ENCODE measurements at places on chromosomes 11 and 22.

DNA sequence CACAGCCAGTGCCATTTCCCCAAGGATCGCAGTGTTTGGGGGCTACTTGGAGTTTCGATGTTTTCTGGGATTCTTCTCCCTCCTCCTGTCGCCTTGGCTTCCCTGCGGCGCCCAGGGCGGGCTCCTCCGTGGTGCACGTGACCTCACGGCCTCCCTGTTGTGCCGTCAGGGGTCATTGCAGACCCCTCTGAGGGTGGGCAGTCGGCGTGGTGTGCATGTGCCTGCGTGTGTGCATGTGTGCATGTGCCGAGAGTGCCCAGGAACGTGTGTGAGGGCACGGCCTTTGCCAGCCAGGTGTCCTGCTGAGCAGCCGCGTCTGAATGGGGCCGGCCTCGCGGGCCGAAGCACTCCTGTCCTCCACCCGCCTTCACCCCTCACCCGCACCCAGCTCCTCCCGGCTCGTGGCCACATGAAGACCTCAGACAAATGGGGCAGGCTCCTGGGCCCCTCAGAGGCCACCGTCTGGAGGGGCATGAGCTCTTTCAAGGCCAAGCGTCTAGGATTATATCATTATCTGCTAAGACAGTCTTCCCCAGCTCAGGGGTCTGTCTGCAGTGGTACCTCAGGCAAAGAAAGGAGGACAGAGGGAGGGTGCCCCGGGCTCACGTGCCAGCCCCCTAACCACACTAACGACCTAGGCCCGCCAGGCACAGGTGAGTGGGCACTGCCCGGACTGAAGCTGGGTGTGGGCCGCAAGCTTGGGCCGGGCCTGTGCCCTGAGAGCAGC is 9.4 kb upstream of the MRPL23 start:
- DNase-seq: no peak

DNA sequence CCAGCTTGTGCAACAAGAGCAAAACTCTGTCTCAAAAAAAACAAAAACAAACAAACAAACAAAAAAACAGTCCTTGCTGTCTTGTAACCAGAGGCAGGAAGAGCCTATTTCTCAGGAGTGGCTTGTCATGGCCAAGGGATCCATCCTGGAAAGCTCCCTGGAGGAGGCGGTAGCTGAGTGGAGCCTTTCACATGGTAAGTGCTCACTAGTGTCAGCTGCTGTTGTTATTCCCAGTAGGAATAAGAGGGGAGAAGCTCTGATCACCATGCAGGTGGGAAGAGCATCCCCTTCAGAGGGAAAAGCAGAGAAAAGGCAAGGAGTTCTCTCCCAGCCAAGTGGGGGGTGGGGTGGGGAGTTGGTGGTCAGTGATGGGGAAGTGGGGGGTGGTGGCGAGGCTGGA is 54.6 kb upstream of the WNT7B start:
- no peak for DNase-seq

GRCh38 chr22:43501878-43502277 is 90.1 kb downstream of the MPPED1 start:
- DNase-seq: no peak

- no peak for DNase-seq
These were observed 3.6 kb downstream of the NHERF4 start for GRCh38 chr11:119188887-119189286.

- no peak for DNase-seq
These were observed 17.5 kb upstream of the MYH9 start for GRCh38 chr22:36405221-36405661.

DNA sequence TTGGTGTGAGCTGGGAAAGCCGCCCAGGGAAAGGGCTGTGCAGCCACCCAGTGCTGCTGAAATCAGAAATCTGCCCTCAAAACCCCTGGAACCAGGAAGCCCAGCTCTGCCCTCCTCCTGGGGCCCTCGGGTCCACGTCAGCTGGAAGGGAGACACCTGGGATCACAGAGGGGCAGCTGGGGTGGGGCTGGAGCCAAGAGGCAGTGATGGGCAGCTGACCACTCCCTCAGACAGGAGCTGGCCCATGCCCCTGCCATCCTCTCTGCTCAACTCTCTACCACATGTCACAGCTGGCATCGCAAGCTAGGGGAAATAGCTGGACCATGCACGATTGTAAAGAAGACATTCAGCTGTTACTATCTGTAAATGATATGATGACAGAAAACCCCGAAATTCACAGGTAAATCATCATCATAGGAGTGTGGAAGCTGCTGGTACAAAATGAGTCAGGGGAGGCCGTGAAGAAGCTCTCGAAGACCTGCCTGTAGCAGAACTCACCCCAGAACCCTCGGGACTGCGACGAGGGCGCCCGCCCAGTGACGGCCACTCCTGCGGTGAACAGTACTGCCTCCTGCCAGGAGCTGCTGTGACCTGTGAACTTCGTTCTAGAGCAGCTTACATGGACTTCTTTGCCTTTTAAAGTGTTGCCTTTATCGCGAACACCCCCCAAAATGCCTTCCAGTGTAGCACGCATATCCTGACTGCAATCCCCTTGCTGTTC is 55.9 kb downstream of the CERK start:
- no peak for DNase-seq

DNA sequence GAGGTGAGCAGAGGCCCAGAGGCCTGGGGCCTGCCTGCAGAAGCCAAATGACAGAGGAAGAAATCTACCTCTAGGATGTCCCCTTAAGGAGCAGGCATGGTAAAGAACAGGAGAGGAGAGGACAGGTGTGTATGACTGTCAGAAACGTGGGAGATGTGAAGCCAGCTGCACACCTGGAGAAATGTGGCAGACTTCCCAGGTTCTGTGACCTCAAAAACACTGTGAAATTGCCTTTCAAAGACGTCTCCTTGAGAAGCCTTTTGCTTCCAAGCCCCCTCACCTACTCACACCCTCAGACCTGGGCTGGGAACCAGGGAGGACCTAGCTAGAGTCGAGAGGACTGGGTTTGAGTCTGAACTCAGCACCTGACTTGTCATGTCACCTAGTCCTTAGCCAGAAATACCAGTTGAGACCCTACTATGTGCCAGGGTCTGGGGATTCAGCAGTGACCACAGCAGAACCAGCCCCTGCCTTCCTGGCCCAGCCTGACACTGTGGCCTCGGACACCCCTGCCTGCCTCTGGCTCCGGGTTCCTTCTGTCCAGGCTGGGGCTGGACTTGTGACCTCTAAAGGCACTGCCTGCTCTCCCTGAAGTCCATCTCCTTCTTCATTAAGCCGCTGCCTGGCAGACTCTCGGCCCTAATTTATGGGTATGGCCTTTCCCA is 5.6 kb downstream of the TPBGL start:
- no peak for DNase-seq

DNA sequence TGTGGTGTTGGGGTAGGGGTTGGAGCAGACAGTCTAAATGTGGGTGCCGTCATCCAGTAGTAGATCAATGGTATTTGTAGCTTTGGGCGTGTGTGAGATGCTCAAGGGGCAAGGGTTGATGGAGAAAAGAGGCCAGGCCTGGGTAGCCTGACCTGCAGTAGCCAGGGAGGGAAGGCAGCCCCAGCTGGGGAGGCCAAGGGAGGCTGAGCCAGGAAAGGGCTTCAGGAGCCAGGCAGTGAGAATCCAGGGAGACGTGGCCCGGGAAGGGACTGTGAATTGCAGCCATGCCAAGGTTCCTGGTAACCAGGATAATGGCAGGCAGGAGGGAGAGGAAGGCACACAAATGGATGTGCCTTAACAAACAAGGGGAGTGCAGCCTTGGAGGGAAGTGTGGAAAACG is 2.5 kb upstream of the DERL3 start:
- no peak for DNase-seq

DNA sequence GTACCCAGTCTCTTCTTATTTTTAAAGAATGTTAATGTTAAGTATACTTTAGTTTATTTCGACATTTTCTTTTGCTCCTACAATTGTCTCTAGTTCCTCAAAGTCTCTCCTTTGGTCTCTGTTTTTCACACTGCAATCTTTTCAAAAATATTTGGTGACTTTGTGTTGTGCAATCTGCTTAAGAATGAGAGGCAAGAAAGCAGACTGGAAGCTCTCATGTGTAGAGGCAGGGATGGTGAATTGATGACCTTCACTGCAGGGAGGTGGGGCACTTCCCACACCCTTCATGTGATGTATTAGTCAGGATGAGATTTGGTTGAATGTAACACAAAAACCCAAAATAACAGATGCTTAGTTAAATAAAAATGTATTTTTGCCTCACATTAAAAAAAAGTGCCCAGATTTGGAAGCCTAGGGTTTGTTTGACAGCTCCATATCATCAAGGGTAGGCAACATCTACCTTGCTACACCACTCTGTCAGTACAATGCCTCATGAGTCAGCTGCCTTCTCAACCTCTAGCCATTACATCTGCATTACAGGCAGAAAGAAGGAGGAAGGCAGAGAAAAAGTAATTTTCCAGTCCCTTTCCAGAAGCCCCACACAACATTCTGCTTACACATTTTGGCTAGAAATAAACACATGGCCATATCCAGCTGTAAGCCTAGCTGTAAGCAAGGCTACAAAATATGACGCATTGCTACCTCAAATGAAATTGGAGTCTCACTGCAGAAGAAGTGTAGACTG is 3.8 kb upstream of the MMP27 start:
- DNase-seq: no peak

DNA sequence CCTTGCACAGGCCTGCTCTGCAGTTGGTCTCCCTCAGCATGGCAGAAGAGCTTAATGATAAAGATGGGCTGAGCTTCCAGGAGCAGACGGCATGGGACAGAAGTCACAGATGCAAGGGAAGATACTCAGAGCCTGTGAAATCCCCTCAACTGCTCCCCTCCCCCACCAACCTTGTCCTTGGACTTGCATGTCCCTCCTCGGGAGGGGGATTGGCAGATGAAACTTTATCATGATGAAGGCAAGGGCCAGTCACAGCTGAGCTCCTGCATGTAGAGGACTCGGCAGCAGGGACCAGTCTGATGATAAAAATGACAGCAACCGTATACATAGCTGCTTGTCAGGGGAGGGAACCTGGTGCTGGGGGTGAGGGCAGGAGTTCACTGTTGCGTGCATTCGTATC is 6.8 kb upstream of the SLC22A8 start:
- DNase-seq: no peak

GRCh38 chr11:64028398-64029115 is 7.2 kb upstream of the FLRT1 start:
- no peak for DNase-seq

- DNase-seq: no peak
These were observed 18.7 kb upstream of the IGSF9B start for GRCh38 chr11:133975488-133975849.

DNA sequence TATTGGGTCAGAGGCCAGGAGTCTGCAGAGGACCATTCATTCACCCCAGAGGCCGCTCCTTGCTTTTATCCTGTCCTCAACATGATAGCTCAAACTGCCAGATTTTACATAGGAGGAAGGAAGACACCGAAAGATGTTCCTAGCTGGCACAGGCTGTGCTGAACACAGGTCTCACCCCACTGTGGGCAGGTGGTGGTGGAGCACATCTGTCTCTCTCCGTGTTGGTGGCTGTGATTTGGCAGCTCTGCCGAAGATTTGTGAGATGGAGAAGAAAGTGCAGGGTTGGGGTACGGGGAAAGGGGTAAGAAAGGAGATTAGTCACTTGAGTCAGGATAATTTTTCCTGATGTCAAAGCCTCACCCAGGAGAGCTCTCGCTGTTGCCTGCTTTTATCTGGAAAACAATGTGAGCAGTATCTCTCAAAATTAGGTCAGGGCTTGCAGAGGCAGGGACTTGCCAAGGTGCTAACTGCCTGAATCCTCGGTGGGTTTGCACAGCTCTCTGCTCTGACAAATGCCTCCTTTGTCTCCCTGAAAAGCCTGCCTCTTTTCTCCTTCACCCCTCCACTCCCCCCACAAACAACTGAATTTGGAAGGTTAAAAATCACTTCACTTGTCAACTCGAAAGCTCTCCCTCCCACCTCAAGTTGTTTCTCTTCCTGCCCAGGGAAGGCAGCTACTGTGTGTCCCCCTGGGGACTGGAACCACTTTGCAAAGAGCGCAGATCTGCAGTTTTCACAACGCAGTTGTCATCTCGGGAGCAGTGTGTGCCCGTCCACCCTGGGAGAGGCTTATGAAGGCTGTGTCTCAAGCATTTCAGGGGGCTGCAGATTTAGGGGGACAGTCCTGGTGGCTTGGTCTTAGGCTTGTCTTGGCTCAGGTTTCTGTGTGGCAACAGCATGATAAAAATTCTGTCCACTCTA is 299.7 kb downstream of the ST3GAL4 start:
- no peak for DNase-seq

DNA sequence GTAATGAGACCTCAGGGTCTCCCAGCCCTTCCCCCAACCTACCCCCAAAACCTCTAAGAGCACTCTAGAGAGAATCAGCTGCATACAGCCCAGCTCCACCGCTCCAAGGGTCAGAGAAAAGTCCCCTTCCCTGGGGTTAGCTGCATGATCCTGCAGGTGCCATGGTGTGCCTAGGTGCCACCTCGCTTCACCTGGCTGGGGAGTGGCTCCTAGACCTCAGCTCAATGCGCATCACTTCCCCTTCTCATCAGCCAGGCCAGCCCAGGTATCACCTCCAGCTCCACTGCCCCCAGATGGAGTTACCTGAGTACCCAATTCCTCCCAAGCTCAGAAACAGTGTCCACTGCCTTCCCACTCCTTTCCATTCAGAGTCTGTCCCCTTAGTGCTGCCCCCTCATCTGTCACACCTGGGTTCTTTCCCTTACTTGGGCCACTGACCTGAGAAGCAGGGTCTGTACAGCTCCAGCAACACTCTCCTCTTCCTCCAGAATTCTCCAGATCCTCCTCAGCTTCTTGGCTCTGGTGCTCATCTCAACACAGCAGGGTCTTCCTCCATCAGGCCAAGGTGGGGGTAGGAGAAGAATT is 1.3 kb downstream of the STARD10 start:
- no peak for DNase-seq

GRCh38 chr11:35714882-35715627 is 52.5 kb downstream of the TRIM44 start:
- no peak for DNase-seq

GRCh38 chr11:62553839-62554361 is 7.3 kb upstream of the AHNAK start:
- DNase-seq: peak; percentile 90

DNA sequence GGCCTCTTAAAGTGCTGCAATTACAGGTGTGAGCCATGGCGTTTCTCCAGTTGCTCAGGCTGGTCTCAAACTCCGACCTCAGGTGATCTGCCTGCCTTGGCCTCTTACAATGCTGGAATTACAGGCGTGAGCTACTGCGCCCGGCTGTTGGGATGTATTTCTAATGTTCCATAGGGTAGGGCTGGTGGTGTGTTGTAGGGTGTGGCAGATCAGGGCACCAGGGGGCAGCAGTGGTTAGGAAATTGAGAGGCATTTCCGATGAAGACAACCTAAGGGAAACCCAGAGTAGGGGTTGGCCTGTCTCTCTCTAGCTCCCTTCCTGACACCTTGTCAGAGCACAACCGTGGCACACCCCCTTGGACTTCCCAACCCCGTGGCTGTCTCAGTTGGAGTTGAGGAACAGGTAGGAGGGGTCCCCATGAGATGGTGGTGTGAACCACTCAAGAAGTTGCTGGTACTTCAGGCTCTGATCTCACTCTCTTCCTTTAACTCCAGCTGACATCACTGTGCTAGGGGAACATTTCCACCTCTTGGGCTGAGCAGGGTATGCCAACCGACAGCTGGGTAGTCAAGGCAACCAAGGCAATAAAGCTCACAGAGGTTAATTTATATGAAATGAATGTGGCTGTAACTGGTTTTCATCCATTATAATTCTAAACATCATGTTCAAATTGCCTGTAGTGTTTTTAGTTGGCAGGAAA is 33.0 kb downstream of the YWHAH start:
- DNase-seq: peak; percentile 77

Data from Daoy (cell line).